ENCODE measurements at places on chromosomes 3 and 15. TPM values are rescaled to one million over a fixed set of nuclear protein-coding genes. Genes with fewer than 3 reads are reported as not detected.

The ANKRD63 gene
- total RNA-seq = 0.72 TPM

The ALDH1L1 gene
- total RNA-seq = 0.36 TPM

The WDR93 gene
- total RNA-seq = 0.18 TPM

The SLC15A2 gene
- 0.41 TPM for total RNA-seq

The ACKR4 gene
- total RNA-seq = not detected

The FGD5 gene
- total RNA-seq = 0.77 TPM

The RLBP1 gene
- not detected for total RNA-seq

The ZNF774 gene
- total RNA-seq = 5.2 TPM

The ROPN1B gene
- total RNA-seq = 0.26 TPM

The FANCD2OS gene
- total RNA-seq = not detected

The CLSTN2 gene
- 0.03 TPM for total RNA-seq

The ASB14 gene
- total RNA-seq = not detected

The SATB1 gene
- 0.31 TPM for total RNA-seq

The GALK2 gene
- 35.0 TPM for total RNA-seq

The ACAN gene
- 0.03 TPM for total RNA-seq

The TMEM158 gene
- total RNA-seq = 7.3 TPM

The BSN gene
- 0.87 TPM for total RNA-seq

The ZNF621 gene
- total RNA-seq = 24.9 TPM

The C3orf20 gene
- total RNA-seq = not detected

The MESP1 gene
- total RNA-seq = 6.4 TPM

The ZNF660 gene
- not detected for total RNA-seq

The PP2D1 gene
- not detected for total RNA-seq

The NR1I2 gene
- not detected for total RNA-seq

The DUOXA2 gene
- total RNA-seq = not detected

The CPNE9 gene
- total RNA-seq = 0.13 TPM

The SAMD7 gene
- not detected for total RNA-seq

The PLCL2 gene
- 3.0 TPM for total RNA-seq

The SCAANT1 gene
- not detected for total RNA-seq

The CPN2 gene
- total RNA-seq = 0.08 TPM

The POC1A gene
- 25.7 TPM for total RNA-seq

All from Panc1 (cell line).